SK-N-MC (cell line): ENCODE measurements at places on chromosomes 5 and 9.

DNA sequence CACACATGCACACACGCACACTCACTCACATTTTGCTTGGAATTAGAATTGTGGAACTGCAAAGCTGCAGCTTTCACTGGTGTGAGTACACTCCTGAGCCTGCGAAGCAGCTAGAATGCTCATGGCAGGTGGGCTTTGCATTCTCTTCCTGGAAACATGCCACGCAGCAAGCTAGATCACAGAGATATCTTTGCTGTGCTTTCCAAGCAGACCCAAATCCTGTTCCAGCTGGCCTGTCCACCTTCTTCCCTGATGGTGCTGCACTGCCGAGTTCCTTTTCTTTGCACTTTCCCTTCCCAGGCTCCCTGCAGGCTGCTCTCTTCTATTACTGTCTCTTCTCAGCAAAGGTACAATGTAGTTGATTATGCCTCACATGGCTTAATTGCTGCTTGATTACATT, 92.7 kb upstream of the CKMT2 start:
- DNase-seq: no peak

DNA sequence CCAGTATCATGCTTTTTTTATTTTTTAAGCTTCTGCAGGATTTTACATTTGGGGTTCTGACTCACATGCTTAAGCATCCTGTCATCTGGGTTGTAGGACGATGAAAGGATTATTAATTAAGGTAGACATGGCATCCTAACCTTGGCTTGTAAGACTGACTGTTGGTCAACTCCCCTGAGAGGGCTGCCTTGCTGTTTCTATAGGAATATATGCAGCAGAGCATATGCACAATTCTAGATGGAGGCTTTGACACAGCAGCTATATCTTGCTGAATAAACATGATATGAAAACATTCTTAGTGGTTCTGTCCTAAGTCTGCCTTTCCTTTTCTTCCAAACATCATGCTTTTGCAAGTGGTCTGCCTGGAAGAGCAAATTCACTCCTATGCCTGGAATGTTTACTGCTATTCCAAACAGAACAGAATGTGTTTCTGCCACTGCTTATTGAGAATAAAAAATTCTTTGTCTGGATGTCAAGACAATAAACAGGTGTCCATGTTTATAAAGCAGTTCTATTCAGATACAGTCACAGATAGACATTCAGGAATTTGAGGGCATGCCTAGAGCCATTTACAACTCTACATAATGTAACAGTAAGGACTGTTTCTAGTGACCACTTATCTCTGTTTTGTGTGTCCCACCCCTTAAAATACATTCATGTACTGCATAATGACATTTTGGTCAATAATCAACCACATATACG, 166.2 kb upstream of the PPP2R2B start:
- no peak for DNase-seq

- DNase-seq: no peak
Observed at GRCh38 chr5:946720-947625, 54.3 kb downstream of the TRIP13 start.

DNA sequence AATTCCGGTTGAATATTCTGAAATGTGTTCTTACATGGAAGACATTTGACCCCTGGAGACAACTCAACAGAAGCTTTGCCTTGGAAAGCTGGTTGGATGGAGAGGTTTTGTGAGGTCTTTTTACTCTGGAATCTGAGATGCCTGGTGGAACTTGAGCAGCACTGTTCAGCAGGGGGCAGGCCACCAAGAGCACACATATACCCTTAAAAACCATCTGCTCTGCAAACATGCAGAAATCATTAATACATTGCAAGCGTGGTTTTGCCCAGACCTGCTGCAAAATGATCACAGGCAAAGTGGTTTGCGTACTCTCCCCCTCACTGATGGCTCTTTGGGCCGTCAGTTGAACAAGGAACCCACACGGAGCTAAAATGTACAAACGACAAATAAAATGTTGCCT, 32.8 kb upstream of the DAP start:
- no peak for DNase-seq

DNA sequence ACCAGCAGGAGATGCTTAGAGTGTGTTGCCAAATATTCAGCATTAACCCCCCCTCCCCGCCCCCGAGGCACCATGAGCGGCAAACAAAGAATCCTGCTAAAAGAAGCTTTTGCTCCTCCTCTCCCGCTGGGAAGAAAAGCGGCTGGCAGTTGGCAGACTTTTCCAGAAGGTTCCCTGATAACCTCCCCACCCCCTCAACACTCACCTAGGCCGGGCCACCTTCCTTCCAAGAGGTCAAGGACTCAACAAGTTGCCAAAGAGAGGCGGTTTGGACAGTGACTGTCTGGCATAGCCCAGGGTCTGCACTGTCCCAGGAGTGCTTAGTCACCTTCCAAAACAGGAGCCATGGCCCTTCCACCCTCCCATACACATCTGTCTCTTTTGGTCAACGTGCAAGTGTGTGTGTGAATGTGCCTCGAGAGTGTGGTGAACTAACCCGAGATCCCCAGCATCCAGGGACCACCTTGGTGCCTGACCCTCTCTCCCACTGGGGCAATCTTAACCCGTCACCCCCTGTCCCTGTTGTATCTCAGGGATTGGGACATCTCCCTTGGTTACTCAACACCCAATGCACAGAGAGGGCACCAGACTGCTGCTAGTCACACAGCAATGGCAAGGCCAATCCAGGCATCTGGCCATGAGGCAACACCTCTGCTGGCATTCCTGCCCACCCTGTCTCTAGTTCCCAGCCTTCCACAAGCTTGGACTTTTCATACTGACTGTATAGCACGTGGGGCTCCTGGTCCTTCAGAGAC, 18.9 kb downstream of the CAMK2A start:
- DNase-seq: no peak

DNA sequence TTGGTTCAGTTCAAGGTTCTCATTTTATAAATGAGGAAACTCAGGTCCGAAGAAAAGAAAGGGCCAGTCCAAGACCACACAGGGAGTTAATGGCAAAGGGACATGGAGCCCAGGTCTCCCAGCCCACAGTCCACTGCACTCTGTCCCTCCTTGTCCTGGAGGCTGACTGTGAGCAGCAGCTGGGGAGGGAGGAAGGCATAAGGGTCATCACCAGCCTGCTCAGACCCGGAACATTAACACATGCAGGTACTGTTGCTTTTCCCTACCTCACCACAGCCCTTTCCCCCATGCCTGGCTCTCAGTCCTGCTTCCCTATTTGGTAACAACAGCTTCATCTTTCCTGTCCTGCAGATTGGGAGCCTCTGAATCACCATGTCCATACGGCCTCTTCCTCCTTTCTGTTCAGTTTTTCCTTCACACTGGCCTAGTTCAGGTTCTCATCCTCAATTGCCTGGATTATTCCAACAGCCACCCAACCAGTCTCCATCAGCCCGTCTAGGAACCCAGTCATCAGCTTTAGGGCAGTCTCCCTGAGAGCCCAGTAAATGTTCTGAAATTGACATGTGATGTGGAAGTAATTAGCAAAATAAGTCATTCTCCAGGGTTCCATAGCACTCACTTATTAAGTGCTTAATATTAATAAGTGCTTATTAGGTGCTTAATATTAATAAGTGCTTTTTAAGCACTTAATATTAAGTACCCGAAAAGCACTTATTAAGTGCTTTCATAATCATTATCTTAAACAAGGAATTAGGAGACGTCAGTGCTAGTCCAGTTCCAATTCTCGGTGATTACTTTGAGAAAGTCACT, 4.3 kb downstream of the GPX3 start:
- no peak for DNase-seq

DNA sequence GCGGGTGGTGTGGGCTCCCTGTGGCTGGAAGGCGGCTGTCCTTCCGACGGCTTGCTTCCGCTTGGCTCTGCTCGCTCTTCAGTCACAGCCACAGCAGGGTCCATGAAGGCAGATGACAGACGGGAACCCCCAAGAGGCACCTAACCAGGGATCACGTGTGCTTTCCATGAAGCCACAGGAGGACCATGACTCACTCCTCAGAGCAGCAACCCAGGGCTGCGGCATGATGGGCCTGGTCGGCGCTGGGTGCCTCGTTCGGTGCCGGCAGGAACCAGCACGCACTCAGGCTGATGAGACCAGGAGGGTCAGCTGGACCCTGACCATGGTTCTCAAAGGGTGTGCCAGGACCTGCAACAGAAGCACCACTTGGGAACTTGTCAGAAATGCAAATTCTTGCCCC, 32.8 kb upstream of the MED10 start:
- DNase-seq: no peak

DNA sequence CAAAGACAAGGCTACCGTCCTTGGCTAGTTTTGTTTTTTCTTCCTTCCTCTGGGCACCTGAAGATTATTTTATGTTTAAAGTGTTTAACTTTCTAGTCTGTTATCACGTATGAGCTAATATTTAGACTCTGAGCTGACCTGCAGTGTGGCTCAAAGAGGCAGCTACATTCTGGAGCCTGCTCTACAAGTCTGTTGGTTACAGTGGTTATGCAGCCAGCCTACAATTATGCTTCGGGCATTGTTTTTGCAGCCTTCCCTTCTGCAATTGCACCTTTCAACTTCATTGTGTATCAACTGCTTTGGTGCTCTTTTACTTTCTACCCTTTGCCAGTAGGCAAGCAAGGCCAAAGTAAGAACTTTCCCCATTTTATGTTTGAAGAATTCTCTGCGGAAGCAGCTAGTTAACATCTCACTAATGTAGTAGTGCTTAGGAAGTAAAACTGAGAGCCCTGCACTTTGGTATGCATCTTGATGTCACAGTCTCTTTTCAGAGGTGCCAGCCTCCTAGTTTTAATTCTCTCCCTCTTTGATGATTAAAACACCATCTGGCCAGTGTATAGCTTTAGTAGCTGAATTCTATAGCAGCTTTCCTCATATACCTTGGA, 322.1 kb downstream of the FAM170A start:
- no peak for DNase-seq

- no peak for DNase-seq
Observed at GRCh38 chr5:9692576-9692975, 62.4 kb upstream of the TAS2R1 start.

DNA sequence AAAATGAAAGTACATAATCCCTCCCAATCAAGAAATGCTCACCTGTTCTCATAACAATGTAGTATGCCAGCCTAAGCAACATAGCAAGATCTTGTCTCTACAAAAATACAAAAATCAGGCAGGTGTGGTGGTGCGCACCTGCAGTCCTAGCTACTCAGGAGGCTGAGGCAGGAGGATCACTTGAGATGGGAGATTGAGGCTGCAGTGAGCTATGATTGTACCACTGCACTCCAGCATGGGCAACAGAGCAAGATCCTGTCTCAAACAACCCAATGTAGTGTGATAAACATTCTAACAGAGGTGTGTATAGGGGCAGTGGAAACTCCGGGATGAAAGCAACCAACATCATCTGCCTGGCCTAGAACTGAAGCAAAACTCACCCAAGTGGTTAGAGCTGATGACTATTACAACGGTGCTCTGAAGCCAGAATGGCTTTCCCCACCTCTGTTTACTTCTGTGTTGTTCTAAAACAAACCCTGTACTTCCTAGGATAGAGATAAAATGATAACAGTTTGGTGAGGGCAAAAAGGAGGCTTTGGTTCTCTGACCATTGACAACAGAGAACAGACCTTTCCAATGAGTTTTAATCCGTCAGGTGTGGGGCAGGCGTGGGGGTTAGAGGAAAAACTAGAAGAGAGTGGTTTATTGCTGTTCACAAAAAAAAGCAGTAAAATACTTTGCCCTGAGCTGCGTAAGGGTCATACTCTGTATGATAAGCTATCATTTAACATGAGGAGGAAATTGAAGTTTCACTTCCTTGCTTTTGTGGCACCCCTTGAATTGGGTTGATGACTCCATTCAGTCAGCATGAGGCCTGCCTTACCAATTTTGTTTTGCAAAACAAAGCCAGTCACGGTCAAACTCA, 18.9 kb downstream of the WNT8A start:
- DNase-seq: no peak

GRCh38 chr5:133944263-133945185, 23.9 kb downstream of the C5orf15 start:
- DNase-seq: no peak

DNA sequence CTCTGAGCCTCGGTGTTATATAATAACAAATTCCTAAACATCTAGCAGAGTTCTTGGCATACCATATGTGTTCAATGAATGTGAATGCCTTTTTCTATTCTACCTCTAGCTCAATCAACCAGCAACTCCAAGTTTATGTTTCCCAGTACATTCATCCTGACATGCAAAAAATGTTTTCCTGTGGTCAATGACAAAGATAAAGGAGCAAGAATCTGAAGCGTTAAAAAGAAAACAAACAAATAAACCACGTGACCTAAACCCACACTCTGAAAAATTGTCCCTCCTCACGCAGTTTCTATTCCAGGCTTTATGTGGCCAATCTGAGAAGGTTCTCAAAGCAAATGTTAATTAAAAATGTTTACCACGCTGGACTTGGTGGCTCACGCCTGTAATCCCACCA, 18.0 kb downstream of the KLF4 start:
- DNase-seq: no peak

- DNase-seq: no peak
Observed at GRCh38 chr5:132176987-132177386, 50.7 kb downstream of the P4HA2 start.

DNA sequence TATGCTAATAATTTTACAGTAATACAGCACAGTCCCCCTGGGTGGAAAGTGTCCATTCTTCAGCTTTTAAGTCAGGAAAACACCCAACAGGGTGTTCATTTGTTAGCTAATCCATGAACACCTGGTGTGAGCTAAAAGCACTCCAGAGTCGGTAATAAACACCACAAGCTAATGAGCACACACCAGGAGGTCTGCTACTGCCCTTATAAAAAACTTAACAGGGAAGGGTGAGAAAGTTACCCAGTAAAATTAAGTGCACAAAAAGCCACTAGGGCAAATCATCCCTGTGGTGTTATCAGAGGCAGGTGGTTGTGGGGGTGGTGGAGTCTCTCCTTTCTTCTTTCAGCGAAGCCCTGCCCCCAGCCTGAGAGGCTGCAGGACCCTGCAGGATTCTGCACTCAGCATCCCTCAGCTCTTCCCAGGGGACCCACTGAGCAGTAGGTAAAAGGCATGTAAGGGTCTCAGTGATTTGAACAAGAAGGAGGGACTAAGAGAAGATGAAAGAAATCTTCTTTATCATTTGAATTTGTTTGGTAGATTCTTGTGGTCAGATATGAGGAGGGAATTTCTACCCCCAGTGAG, 14.4 kb downstream of the GDNF start:
- no peak for DNase-seq

- no peak for DNase-seq
Observed at GRCh38 chr5:61472172-61472958, 140.3 kb downstream of the ZSWIM6 start.

DNA sequence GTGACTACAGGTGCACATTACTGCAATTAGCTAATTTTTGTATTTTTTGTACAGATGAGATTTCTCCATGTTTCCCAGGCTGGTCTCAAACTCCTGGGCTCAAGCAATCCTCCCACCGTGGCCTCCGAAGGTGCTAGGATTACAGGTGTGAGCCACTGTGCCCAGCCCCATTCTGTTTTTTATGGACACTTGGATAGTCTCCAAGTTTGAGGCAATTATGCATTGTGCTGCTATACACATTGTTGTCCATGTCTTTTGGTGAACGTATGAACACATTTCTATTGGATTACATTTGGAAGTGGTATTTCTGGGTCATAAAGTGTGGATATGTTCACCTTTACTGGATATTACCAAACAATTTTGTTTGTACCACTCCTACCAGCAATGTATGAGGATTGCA, 22.4 kb upstream of the PLPP1 start:
- no peak for DNase-seq

GRCh38 chr5:873328-873727, 19.3 kb downstream of the BRD9 start:
- no peak for DNase-seq

- DNase-seq: no peak
Observed at GRCh38 chr5:54719384-54720283, 202.1 kb downstream of the SNX18 start.
